ENCODE measurements at places on chromosomes 5 and 9. TPM values are rescaled to one million over a fixed set of nuclear protein-coding genes. Genes with fewer than 3 reads are reported as not detected.

- H3K27ac ChIP-seq = no peak overlapping the region
- peaks cover under 1% of the 10 kb centered on the region for H3K4me1 ChIP-seq
- H3K36me3 ChIP-seq = no peaks in the 10 kb centered on the region
- no peaks in the 10 kb centered on the region for H3K27me3 ChIP-seq
These were observed 88.0 kb downstream of the ZNF354C start for GRCh38 chr5:179147991-179148702.

DNA sequence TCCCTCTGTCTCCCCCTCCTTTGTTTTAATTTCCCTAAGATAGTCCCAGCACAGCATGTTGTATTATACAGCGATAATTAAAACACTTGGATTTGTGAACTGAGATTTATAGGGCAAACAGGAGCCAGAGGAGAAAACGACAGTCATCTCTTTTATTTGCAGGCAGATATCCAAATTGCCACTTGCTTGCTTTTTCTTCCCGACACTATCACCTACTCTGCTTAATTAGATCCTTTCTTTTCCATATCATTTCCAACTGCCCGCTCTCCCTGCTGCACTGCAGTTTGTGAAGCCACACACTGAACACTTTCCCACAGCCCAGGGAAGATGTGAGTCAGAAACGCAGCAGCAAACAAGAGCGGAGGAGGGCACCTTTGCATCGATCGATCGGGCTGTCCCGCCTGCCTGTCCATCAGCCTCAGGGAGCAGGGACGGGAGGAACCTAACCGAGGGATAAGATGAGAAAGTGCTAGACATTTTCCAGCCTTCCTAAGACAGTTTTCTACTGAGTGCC lies 35.8 kb upstream of the SPRY4 start:
- H3K27ac ChIP-seq = peak overlapping the region; percentile 9
- peaks cover 3% of the 10 kb centered on the region for H3K36me3 ChIP-seq
- H3K4me1 ChIP-seq = peaks cover 60% of the 10 kb centered on the region
- DNase-seq = no peak
- H3K27me3 ChIP-seq = peaks cover 6% of the 10 kb centered on the region
- no peak overlapping the region for H3K4me3 ChIP-seq

- H3K27me3 ChIP-seq = peaks cover 2% of the 10 kb centered on the region
- DNase-seq = no peak
- no peak overlapping the region for H3K27ac ChIP-seq
These were observed 297.7 kb downstream of the MSX2 start for GRCh38 chr5:175021841-175022625.

ADAMTSL2 gene
- not detected for total RNA-seq

GRCh38 chr5:177105691-177106476 lies 19.2 kb downstream of the FGFR4 start:
- no peak overlapping the region for H3K4me3 ChIP-seq
- no peak for DNase-seq
- no peak overlapping the region for H3K27ac ChIP-seq
- peaks cover 6% of the 10 kb centered on the region for H3K27me3 ChIP-seq

DNA sequence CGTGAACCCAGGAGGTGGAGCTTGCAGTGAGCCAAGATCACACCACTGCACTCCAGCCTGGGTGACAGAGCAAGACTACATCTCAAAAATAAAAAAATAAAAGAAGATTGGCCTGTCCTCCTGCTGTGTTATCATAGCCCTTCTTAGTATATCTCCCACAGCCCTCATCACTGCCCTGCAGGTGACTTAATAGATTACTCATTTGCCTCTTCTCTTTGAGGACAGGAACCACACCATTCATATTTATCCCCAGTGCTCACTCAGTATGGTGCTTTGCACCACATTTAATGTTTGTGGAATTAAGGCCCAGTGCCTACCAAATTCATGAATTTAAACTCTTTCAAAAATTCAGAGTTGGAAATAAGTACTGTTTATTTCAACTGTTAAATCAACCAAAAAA lies 10.3 kb downstream of the IDNK start:
- H3K36me3 ChIP-seq = peaks cover 22% of the 10 kb centered on the region
- no peak for DNase-seq
- H3K4me3 ChIP-seq = no peak overlapping the region
